T-cell (primary cell): ENCODE measurements at places on chromosomes 4 and X.

- no peak for DNase-seq
These were observed 160.1 kb upstream of the FSTL5 start for GRCh38 chr4:162323919-162324318.

DNA sequence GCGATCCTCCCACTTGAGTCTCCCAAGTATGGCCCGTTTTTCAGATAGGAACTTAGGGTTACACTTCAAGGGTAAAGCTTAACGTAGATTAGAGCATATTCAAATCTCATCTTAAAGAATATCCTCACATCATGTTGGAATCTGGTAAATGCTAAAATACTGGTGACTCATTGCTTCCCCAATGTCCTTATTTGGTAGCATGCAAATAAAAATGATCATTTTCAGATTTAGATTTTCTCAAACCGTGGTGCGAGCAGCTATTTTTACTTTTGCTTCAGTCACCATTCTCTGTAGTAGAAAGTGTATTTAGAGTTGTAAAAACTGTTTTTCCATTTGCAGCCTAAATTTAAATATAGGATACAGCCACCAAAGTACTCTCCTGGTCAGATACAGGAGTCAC, 101.5 kb upstream of the MAML3 start:
- no peak for DNase-seq

- no peak for DNase-seq
These were observed 71.3 kb upstream of the IQCM start for GRCh38 chr4:149886786-149887490.

- no peak for DNase-seq
These were observed 32.9 kb downstream of the USP9X start for GRCh38 chrX:41118156-41118555.

DNA sequence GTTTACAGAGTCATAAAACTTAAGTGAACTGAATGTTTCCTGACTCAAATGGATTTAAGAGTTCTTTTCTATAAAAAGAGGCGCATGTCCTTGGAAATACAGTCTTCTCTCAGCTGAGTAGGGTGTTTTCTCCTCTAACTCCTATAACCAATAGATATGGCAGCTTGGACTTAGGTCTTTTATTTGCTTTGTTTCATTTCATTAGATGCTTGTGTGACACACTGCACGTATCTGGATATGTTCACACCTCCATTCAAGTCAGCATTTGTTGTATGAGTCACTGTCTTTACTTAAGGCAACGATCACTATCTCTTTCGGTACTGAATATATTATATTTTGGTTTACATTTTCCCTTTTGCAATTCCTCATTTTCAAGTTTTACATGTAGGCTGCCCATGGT, 136.6 kb downstream of the ARSF start:
- DNase-seq = no peak

DNA sequence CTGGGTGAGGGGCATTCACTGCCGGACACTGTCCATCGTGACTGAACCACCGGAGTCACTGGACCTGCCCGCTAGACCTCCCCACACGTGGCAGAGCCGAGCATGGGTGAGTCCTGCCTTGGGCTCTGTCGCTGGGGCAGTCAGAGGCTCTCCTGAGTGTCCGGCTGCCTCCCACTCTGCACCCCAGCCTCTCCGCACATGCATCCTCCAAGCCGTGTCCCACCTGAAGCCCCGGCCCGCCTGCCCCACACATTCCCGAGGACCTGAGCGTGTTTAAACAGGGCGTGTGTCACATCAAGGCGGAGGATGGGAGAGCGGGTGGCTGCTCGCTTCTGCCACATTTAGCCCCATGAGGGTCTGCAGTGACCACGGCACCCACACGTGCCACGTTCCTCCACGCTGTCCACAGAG, 4.7 kb downstream of the CPLX1 start:
- DNase-seq = no peak

GRCh38 chr4:186146458-186146857, 42.0 kb downstream of the FAM149A start:
- DNase-seq = no peak

- no peak for DNase-seq
These were observed 94.5 kb downstream of the APBB2 start for GRCh38 chr4:41119867-41120295.

GRCh38 chr4:139606579-139607501, 50.8 kb upstream of the SETD7 start:
- no peak for DNase-seq

DNA sequence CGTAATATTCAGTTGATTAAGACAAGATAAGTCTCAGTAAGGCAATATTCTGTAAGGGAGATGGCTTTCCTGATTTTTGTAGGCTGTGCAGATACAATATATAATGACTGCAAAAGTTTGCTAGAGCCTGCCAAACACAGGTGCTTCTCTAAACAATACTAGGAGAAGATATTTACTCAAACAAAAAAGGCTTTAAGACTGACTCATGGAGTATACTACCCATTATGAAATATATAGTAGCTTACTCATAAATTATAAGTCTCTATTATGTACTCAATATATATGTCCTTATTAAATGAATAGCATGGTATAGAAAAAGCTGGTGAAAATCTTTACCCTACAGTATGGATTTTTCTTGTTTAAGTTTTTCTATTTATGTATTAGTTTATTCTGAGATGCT, 93.2 kb upstream of the IL15 start:
- DNase-seq = no peak

GRCh38 chr4:137968956-137969678, 273.0 kb downstream of the SLC7A11 start:
- no peak for DNase-seq

- DNase-seq = no peak
These were observed 109.4 kb downstream of the STK32B start for GRCh38 chr4:5160668-5161067.
